ENCODE measurements at places on chromosomes 2 and 18.
A peak's percentile ranks its signal among the peaks of the same experiment; 100 is the strongest.

- no peak for DNase-seq
These were observed 31.0 kb downstream of the RNF125 start for GRCh38 chr18:32049393-32050171.

GRCh38 chr2:24334245-24334633, 26.1 kb downstream of the ITSN2 start:
- no peak for DNase-seq

DNA sequence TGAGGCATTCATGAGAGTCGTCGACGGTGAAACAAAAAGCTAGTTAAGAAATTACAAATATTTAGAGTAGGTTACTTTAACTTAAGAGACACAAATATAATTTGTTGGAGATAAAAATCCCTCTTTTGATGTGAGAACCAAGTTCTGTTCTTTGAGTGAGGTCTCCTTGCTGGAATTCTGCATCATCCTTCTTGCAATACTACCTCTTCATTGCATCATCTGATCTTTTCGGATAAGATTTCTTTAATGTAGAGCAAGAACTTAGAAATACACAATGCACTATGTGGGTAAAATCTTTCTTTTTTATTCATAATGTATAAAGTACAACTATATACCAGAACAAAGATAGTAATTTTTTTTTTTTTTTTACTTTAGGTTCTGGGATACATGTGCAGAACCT, 118.4 kb downstream of the ARL4C start:
- no peak for DNase-seq

DNA sequence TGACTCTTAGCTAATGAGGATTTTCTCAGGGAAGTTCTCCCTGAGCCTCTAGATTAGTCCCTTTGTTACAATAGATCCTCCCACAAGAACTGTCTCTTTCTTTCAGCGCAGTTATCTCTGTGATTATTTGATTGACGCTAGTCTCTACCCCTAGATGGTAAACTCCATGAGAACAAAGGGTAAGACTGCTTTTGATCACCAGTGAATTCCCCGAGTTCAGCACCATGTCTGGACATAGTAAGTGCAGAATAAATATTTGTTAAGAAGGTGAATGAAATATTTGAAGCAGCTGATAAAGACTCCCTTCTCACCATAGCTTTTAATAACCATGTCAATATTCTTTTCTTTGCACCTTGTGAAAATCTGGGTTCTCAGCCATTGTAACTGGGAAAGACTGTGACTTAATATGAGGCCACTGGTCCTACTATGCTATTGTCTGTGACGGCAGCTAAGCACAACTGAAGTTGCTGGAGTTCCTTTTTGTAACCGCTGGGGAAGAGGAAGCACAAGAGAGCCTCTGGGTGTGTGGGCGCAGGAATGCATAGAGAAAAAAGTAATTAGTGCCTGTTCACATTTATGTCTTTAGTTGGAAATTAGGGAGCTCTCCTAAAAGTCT, 214.7 kb downstream of the TGIF1 start:
- no peak for DNase-seq

GRCh38 chr2:227724394-227725039, at the start of gene SCYGR6:
Gene SCYGR6 (minus strand): TSS chr2:227724757. CDS start chr2:227724757, 0 bp downstream.
- no peak for DNase-seq

DNA sequence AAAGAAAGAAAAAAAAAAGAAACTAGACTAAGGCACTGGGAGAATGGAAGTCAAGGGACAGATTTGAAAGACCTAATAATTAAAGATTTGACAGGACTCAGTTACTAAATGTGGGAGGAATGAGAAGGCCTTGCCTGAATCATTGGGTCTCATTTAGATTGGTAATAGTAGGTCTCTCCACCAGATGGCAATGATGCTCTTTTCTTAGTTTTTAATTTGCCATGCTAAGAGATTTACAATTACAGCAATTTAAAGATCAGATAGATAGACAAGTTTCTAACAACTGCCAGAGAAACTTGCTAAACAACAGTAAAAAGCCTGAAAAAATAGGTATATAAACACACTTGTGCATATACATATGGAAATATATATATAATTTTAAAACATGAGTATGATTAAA, 153.0 kb downstream of the TMEM247 start:
- DNase-seq = peak; percentile 9

- no peak for DNase-seq
These were observed 57.9 kb upstream of the GLI2 start for GRCh38 chr2:120677696-120678247.

GRCh38 chr18:73168236-73168635, 300.4 kb upstream of the NETO1 start:
- DNase-seq = no peak

- no peak for DNase-seq
These were observed 99.5 kb downstream of the OLA1 start for GRCh38 chr2:174148833-174149232.

- no peak for DNase-seq
These were observed 339.6 kb upstream of the LRATD1 start for GRCh38 chr2:14292964-14293363.

DNA sequence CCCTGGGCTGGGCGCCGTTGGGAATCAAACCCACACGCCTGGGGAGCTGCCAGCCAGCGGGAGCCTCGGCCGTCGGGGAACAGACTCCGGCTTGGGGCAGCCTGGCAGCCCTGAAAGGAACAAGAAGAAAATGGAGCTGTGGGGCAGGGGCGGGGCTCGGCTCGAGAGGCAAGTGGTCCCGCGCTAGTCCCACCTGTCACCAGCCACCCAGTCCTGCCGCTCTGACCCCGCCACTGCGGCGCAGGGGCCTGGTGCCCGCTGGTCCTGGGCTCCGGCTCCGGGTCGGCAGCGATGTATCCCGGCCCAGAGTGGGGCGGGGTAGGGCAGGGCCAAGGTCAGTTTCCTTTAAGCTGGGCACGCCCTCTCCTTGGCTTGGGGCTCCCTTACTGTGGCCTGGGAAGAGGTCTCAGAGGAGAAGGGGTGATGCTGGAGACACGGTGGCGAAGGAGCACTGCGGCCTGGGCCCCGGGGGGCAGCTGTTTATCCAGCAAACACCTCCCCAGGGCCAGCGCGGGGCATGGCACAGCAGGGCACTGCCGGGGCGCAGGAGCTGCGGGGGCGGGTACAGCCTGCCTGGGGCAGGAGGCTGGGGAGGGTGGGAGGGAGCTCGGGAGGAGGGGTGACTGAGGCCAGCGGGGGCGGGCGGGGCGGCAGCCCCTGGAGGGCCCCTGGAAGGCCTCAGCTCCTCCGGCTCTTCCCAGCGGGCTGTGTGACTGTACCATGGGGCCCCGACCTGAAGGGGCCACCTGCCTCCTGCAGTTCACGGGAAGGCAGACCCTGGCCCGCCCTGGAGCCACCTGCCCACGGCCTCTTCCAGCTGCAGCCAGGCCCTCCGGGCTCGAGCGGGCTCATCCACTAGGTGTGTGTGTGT, 15.6 kb downstream of the ODC1 start:
- no peak for DNase-seq

- DNase-seq = no peak
These were observed 181.9 kb downstream of the MEMO1 start for GRCh38 chr2:31828891-31829290.

DNA sequence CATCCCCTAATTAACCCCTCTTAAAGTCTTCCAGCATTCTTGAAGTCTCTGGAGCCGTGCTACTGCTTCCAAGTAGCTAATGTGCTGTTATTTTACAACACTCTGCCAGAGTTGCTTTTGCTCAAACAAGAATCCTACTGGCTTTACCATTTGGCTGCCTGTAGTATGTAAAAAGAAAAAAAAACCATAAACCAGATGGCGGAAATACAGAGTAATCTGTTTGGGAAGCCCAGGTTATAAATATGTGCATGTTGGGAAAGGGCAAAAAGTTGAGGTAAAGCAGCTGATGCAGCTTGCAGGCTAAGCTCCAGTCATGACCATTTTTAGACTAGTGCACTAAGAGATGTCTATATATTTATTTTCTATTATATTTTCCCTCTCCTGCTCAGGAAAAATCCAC, 313.2 kb upstream of the ETAA1 start:
- DNase-seq = no peak

DNA sequence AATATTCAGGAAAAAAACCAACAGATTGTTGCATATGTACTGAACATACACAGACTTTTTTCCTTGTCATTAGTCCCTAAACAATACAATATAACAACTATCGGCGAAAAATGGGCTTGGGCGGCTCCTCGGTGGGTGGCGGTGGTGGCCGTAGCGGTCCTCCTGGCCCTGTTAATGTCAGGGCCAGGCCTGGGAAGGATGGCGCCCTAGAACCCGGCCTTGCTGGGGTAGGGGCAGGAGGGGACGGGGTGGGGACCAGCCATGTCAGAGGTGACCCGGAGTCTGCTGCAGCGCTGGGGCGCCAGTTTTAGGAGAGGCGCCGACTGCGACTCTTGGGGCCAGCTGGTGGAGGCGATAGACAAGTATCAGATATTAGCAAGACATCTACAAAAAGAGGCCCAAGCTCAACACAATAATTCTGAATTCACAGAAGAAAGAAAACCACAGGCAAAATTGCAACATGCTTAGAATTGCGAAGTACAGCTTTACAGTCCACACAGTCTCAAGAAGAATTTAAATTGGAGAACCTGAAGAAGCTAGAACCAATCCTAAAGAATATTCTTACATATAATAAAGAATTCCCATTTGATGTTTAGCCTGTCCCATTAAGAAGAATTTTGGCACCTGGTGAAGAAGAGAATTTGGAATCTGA, 36.5 kb downstream of the ROCK2 start:
- no peak for DNase-seq

DNA sequence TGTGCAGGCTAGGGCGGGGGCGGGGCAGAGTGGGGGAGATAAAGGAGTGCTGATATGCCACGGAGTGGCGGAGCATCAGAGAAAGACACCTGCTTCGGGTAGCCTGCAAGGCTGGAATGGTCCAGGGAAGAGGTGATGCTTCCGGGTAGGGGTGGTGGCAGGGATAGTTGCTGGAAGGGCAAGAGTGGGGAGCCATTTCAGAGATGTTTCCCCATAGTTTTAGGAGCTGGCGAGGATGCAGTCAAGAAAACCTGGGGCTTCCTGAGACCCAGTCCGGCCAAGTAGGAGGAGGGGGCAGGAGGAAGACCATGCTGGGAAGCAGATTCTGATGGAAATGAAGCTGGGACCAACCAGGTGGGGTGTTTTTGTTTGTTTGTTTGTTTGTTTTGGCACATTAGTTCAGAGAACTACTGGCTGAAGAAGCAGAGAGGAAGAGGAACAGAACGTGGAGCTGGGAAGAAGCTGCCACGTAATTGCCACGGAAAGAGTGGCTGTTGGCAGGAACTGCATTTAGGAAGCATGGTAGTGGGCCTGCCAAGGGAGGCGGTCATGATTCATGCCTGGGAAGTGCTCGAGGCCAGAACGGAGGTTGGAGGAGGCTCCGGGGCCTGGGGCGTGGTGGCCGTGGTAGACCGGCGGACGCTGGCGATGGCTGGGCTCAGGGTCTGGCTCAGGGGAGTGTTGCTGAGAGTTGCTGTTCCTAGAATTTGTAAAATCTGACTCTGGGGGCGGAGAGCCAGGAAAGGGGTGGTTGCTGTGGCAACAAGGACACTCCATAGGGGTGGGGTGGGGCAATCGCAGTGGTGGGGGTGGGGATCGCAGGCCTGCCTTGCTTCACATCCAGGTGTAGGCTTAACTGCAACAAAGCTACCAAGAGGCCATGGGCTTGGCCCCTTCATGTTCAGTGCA, 8.6 kb upstream of the INPP5D start:
- DNase-seq = no peak

DNA sequence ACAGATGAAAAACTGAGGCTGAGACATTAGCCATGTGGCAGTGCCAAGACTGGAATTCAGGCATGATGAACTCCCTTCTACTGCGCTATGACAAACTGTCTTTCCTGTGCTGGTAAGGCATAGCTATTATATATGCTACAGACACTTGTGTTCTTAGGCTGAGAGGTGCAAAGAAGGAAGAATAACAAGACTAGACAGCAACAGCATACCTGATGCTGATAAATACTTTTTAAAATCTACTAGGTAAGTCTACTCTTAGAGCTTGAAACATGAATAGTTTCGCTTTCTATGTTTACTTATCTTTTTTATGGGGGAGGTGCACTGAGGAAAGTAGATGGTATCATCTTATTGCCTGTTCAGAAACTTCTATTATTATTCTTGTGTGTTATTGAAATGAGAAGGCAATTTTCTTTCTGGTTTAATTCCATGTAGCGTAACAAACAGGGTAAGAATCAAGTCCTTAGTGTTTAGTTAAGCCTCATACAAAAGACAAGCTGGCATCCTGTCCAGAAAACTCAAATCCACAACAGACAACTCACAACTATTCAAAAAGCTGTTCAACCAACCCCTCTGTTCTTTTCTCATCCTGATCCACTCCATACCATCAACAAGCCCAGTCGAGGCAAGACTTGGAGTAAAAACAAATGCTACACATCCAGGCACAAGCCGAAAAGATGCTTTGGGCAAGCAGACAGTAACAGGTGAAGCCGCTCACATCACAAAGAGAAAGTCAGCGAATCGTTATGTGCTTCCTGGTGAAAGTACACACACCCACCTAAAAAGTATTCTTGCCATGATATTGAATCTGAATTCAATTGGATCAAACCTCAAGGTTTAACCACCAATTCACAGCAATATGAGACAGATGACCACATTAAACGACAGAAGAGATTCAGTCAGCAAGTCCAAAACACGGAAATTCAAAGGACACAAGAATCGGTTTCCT, 1.5 kb downstream of the TTC32 start:
- DNase-seq = peak; percentile 34

All from DMS79 treated with DMSO at 0.1 percent for 48 hours (cell line).